GM12892 (cell line): ENCODE measurements at places on chromosomes 3 and 15.

DNA sequence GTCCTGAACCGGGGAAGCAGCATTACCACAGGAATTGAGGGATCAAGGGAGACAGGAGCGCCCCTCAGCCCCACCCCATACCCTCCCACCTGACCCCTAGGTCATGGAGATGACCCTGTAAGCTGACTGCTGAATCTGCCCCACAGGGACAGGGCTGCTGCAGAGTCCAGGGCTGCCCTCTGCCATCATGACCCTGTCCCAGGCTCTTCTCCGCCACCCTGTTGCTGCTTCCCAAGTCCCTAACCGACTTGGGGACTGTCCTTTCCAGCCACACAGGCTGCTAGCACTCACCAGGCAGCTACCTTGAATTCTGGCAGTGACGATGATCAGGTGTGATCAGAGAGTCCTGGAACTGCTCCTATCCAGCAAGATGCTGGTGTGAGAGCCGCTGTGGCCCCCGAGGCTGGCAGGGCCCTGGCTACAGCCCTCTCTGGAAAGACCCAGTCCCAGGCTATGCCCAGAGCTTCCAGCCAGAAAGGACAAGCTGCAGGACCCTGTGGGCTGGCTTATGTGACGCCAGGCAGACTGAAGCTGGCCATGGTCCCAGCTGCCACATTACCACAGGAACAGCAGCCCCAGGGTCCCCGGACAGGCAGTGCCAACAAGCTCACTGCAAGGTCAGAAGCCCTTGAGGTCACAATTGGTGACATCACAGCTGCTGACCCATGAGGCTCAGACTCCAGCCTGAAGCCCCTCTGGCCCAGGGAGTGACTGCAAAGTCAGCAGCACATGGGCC is at the start of gene C3orf22:
Gene C3orf22, minus strand, starts transcription at position 597 of the 736 bp plus-strand sequence. CDS start 5,542 bp downstream, outside the sequence.
- DNase-seq = no peak

- no peak for DNase-seq
These were observed 101.0 kb upstream of the CPNE4 start for GRCh38 chr3:132135628-132136333.

GRCh38 chr3:173970281-173970680 is 572.7 kb downstream of the NLGN1 start:
- DNase-seq = no peak

DNA sequence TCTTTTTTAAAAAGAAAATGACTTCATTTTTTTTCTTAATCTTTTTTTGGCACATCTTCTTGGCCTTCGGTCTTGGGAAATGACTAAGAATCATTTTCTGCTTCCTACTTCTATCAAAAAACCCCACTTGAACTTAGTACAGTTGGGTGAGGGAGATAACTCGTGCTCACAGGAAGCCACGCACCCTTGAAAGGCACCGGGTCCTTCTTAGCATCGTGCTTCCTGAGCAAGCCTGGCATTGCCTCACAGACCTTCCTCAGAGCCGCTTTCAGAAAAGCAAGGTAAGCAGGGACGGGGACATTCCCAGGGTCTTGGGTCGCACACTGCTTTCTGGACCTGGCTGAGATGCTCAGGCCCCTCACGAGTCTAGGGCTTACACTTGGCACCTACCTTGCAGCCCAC is at the start of gene CCR4:
Gene CCR4, plus strand, starts transcription at position 235 of the 402 bp plus-strand sequence. CDS start 1,779 bp downstream, outside the sequence.
- DNase-seq = no peak

- DNase-seq = no peak
These were observed 19.4 kb downstream of the TGFBR2 start for GRCh38 chr3:30625541-30626438.

DNA sequence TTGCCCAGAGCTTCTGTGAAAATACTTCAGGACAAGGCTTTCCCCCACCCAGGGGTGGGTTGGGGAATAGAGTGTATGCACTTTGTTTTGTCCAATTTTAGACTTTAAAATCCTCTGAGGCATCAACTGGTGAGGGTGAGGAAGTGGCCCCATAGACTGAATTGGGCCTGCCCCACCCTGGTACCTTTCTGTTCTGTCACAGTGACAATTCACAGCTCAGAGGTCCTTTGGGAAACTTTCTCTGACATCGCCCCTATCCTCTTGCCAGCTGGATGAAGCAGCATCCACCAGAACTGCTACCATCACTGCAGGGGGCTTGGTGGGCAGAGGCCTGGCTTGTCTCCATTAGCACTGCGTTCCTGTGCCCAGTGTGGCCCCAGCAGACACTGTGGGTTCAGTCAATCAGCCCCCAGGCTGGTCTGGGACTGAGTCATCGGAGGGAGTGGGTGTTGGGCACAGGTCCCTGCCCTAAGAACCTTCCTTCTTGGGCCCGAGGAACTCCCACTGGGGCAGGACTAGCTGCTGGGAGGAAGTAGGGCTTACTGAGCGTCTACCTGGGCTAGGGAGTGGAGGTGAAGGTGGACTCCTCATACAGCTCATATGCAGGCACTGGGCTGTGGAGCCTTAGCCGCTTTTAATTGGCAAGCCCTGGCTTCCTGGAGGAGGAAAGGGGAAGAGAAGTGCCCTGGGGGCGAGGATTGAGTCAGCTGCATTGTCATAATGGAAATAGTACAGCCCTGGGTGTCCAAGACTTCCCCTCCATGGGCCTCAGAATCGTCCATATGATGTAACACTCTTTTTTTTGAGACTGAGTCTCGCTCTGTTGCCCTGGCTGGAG is 1.5 kb upstream of the PPM1M start:
- peak; percentile 64 for DNase-seq
